ENCODE measurements at places on chromosomes 3 and 15.

GRCh38 chr3:66053550-66054094, 14.9 kb upstream of the MAGI1 start:
- no peak for DNase-seq

GRCh38 chr15:69557020-69557706, 104.5 kb downstream of the RPLP1 start:
- peak; percentile 89 for DNase-seq

DNA sequence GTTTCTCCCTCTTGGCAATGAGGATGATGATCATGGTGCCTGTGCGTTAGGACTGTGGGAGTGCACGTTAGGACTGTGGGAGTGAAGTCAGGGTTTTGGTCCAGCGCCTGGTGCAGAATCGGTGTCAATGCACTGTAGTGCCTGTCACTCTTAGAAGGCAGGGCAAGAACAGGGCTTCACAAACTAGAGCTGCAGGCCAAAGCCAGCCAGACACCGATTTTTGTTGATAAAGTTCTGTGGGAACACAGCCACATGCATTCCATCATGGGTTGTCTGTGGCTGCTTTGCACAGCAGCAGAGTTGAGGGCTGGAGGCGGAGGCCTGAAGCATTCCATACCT, 32.6 kb upstream of the NR2C2 start:
- DNase-seq: no peak

GRCh38 chr3:186042521-186043202, 66.2 kb downstream of the ETV5 start:
- no peak for DNase-seq

- no peak for DNase-seq
These were observed 494.1 kb downstream of the ZNF385D start for GRCh38 chr3:21256932-21257331.

- no peak for DNase-seq
These were observed 212.4 kb upstream of the ZBTB20 start for GRCh38 chr3:115359536-115359935.

- no peak for DNase-seq
These were observed 10.5 kb upstream of the IP6K2 start for GRCh38 chr3:48727511-48727910.

DNA sequence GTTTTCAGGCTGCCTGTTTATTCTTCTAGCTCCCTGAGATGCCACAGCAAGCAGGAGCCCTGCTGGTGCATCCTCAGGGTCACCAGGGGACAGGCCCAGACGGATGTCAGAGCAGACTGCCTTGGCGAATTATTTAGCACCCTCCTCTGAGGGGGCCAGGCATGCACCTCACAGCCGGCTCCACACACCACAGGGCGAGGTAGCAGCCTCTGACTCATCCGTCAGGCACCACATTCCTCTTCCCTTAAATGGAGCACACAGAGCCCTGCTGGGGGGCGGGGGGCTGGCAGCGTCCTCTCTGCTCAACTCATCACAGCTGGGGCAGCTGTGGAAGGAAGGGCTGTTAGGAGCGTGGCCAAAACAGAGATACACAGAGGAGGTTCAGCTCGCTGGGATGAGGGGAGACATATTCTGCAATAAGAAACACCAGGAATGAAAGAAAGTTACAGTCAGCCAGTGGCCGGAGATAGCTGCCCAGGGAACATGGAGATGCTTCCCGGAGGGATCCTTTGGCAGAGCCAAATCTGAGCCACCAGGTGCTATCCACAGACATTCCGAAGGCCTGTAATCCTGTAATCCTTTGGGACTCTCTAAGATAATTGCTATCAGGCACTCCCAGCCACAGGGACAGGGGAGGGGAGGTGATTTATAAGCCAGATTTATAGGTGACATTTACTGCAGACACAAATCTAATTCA, 13.9 kb upstream of the PRICKLE2 start:
- no peak for DNase-seq

- no peak for DNase-seq
These were observed 138.3 kb upstream of the MYRIP start for GRCh38 chr3:39671116-39671515.

DNA sequence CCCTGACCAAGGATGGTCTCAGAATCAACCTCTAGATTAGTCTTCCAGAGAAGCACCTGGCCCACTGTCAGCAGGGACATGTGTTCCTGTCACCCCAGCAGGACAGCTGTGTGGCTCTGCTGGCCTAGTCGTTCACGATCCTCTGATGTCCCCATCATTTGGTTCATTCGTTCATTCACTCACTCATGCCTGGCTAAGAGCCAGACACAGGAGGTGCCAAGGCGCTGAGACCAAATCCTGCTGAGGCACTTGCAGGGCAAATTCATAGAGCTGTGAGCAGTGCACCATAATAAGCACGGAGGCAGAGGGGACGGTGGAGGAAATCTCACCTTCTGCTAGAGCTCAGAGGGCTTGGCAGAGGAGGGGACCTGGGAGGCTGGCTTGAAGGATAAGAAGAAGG, 49.9 kb upstream of the FGD5 start:
- DNase-seq: no peak

DNA sequence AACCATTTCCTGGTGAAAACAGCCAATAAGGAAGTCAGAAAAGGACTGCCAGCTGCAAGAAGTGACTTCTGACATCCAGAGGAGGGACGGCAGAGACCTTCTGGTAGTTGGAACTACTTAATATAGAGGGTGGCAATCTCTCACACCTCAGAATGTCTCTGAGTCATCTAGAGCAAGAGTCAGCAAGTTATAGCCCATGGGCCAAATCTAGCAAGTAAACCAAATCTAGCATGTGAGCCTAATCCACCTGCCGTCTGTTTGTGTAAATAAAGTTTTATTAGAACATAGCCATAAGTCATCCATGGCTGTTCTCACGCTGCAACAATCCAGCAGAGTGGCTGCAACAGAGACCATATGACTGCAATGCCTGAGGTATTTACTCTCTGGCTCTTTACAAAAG, 160.5 kb upstream of the NR2E3 start:
- no peak for DNase-seq

GRCh38 chr15:49934487-49934886, 184.5 kb downstream of the ATP8B4 start:
- DNase-seq: no peak

DNA sequence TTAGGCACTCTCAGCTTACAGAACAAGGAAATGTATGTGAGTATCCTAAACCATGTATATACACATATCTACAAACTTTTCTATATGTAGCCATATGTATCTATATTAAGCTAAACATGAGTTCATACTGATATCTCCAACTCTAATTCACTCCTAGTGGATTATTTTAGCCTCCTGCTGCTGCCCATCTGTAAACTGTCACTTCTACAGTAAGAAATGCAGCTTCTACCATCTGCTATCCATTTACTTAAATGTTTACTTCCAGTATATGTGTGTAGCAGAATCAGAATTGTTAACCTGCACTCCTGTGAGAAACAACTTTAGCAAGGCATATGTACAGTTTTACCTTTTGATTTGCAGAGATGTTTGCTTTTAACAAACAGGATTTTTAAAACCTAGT, 478.5 kb upstream of the CBLB start:
- no peak for DNase-seq

DNA sequence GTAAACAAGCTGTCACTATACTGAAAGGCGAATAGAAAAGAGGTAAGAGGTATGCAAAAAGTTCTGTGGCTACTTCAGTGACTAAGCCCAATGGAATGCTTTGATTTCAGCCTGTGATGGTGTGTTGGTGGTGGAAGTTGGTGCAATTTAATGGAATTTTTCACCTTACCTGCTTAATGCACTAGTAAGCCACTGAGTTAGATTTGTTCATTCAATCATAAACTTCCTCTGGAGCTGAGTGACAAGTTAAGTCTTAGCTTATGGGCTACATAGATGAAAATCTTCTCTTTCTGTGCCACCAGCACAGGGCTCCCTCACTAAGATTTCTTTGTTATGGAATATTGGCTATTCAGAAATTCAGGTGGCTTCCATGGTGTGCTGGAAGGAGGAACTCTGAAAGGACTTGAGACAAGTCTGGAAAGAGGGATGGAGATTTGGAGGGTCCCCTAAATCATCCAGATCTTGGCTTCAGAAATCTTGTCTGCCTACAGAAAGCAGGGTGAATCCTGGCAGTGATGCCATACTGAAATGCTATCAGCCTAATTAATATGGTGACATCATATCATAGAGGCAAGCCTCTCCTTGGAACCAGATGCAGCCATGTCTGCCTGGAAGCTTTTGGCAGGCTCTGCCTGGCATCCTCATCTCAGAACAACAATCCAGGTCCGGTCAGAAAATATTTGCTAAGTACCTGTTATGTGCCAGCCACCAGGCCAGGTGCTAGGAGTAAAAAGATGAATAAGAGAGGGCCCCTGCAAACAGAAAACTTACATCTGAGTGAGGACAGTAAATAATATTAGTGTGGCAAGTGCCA, 8.1 kb upstream of the GAP43 start:
- no peak for DNase-seq

DNA sequence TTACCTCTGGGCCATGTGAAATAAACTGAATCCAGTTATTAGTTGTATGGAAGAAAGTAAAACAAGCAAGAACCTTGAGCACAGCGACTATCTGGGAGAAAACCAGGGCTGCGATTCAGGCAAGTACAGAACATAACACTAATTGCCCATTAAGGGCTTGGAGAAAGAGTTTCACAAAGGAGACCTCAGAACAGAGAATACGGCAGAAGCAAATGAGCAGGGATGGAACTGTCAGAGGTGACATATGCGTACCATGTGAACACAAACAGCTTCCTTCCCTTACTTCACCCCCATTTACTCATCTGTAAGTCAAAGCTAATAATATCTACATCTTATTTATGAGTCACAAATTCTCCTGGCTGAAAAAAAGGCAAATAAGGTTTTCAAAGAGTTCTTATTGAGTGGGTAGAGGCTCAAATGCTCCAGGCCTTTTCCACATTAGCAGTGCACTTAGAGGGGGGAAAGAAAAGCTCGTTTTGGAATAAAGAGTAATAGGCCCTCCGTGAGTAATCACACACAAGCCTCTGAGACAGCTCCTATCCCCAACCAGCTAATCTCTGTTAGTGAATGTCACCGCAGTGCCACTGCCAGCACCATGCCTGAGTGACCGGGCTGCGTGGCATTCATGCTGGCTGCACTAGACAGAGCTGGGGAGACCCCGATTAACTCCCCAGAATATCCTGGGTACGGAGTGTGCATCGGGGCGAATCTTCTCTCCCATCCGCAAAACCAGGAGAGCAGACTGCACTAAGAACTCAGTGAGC, 2.6 kb downstream of the PCSK6 start:
- peak; percentile 21 for DNase-seq

DNA sequence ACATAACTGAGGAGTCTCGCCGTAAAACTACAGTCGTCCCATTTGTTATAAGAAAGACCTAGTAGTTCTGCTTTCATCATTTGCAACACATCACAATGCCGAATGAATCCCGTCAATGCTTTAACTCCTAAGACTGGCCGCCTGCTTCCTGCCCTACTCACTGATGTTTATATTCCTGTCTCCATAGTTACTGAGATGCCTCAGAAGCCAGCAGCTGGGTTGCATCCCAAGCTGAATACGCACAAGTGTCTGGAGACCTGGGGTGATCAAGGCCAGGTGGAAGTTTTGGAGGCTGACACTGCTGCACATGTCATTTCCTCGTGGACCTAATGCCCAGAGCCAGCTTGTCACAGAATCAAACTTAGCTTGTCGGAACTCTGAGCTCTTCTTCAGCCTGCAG, 95.2 kb upstream of the UBE2E1 start:
- DNase-seq: no peak

DNA sequence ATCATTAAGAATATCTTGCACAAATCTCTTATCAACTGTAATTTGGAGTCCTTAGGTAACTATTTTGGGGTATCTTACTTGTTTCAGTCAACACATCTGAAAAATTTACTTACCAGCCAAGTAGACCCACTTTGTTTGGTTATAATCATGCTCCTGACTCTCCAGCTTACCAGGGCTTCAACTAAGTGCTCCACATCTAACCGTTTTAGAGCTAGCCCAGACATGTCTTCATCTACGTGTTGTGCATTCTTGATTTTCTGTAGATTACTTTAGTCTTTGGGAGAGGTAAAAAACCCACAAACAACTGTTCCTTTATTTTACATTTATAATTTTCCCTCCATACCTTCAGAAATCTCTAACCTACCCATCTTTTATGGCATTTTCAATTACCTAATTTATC, 17.2 kb downstream of the EAF2 start:
- DNase-seq: no peak

GRCh38 chr15:61449186-61449702, 220.1 kb upstream of the RORA start:
- no peak for DNase-seq

- DNase-seq: no peak
These were observed 103.9 kb downstream of the MME start for GRCh38 chr3:155184011-155184410.

- DNase-seq: no peak
These were observed 4.1 kb upstream of the THRB start for GRCh38 chr3:24498796-24499195.

DNA sequence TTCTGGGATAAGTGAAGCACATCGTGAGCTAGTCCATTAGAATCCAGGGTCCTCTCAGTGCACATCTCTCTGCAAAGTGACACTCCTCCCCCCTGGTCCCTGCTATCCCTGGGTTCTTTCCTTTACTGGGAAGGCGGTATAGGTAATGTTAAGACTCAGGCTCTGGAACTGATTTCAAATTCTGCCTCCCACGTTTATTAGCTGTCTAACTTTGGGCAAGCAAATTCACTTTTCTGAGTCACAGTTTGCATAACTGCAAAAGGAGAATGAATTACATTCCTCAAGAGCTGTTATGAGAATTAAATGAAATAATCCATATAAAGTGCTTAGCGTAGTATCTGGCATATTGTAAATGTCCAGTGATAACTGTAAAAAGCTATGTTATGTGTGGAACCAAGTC, 168.1 kb upstream of the LRRN1 start:
- DNase-seq: no peak

GRCh38 chr3:133520286-133520685, 53.2 kb upstream of the CDV3 start:
- no peak for DNase-seq

DNA sequence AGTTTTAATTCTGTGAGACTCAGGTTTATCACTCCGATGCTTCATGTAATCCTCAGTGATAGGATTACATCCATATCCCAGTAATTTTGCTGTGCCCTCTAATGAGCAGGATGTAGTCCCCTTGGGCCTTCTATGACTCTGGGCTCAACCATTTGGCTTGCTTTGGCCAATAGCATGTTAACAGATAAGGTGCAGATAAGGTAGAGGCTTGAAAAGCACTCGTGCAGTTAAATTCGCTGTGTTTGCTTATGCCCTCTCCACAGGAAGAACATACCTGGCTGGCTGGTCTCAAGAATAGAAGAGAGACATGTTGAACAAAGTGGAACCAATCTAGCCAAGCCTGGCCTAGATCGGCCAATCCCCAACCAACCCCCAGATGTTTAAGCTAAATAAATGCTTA, 20.1 kb downstream of the CCDC13 start:
- DNase-seq: no peak

- DNase-seq: peak; percentile 75
These were observed 40.7 kb downstream of the TNIK start for GRCh38 chr3:171419457-171419856.

DNA sequence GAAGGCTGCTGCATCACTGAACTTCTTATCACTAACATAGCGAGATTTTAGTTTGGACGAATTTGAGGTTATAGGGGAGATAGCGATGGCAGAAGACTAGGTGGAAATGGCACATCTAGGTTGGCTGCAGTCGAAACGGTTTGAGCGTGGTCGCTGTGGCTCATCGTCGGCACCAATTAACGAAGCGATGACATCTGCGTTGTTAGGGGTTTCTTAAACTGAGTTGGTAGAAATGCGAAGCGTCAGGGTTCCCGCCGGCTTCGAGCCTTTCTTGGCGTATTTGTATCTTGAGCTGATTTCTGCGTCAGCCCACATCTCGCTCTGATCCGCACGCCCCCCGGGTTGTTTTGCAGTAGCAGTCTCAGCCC, 319 bp downstream of the LNP1 start:
- DNase-seq: no peak

GRCh38 chr3:24943961-24944360, 449.3 kb upstream of the THRB start:
- peak; percentile 59 for DNase-seq

Data from foreskin melanocyte (primary cell).